ENCODE measurements at places on chromosomes 3 and 15.

DNA sequence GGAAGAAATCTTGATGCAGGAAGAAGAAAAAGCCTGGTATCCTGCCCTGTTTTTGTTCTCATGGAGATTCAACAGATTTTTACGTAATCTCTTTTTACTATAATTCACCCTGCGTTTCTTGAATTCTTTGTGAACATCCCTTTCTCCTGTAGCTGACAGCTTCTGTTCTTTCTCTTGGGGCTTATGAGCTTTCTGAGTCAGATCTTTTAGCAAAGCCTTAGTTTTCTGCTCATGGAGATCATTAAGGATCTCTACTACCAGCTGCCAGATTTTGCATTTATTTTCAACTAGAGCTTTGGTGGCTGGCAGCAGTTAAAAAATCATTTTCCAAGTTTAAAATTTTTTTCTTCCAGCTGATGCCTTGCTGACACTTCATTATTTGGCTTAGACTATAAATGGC lies 51.6 kb downstream of the MOBP start:
- DNase-seq: no peak

GRCh38 chr3:33167716-33168336 lies 50.8 kb downstream of the SUSD5 start:
- DNase-seq: no peak

DNA sequence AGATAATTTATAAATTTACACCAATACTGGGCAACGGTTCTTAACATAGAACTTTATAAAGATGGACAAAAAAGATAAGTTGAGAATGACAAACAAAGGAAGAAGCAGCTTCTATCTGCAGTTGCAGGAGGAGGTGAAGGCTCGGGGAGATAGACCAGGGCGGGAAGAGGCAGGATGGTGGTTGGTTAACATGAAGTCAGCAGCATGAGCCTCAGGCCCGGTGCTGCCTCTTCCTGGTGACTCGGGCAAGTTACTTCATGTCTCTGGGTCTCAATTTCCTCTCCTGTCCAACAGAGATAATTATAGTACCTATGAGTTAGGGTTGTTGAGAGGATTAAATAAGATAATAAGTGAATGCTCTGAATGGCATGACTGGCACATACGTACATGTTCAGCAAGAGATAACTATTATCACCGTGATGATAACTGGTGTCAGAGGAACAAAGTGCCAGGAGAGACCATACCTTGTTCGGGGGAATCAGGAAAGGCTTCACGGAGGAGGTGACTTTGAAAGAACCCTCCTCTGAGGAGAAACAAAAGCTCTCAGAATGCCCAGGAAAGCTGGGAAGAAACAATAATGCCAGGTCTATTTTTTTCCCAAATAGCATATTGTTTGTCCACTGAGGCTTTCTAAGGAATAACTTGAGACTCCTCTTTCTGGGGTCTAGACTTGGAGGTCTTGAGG lies 4.4 kb downstream of the PAK6 start:
- DNase-seq: no peak

GRCh38 chr15:42373274-42373673 lies 14.0 kb downstream of the CAPN3 start:
- no peak for DNase-seq

- no peak for DNase-seq
Observed at GRCh38 chr3:117998071-117998470, 1036.6 kb downstream of the IGSF11 start.

GRCh38 chr3:176399193-176399592 lies 798.1 kb downstream of the TBL1XR1 start:
- DNase-seq: no peak

- DNase-seq: no peak
Observed at GRCh38 chr3:99474776-99475175, 163.6 kb upstream of the COL8A1 start.

DNA sequence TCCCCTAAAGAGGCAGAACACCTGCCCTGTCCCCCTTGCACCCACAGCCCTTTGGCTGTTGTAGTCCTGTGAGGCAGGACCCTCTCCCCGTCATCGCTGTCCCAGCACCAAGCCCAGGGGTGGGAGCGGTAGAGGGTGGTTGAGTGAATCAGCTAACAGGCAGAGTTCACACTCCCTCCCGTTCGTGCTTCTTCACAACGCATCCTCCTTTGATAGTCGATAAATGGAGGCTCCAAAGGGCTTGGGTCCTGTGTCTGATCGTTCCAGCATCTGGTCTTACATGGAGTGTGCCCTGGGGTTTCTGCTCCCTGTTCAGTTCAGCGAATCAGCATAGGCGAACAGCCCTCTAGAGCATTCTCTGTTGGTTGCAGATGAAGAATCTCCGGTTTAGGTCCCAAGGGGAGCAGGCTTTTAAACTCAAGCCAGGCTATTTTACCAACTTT lies 820 bp upstream of the HMCES start:
- DNase-seq: no peak

GRCh38 chr3:130671545-130672312 lies 74.9 kb downstream of the PIK3R4 start:
- no peak for DNase-seq

All from RWPE2 (cell line).